ENCODE measurements at places on chromosomes 11 and 22.

DNA sequence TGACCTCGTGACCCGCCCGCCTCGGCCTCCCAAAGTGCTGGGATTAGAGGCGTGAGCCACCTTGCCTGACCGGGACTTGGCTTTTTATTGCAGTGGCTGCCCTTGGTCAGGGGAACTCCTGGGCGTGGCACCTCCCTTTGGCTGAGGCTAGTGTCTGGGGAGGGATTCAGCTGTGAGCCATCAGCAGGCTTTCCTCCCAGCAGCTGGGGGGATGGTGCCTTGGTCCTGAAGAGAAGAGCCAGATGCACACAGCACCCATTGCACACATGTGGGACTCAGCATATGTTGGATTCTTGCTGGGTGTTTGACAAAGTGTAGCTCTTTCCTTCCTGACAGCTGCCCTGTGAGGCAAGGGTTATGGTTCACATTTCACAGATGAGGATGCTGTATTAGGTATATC, 8.4 kb downstream of the CYTH4 start:
- no peak for DNase-seq

DNA sequence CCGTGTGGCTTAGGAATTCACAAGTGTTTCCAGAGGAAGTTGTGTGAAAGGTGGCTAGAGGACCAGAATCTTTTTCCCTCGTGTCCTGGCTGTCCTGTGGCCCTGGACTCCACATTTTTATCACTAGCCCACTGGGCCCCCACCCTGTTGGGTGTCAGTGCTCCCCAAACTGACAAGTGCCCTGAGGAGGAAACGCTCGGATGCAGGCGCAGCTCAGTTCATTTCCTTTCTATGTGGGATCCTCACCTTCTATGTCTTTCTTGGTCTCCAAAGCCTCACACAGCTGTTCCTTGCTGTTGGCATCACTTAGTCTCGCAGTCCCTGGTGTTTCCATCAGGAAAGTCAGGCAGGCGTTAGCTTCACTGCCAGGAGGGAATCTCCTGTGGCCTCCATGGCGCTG, 68.0 kb upstream of the KCNQ1OT1 start:
- DNase-seq, result no peak

- DNase-seq, result no peak
These were observed 564.2 kb upstream of the KIRREL3 start for GRCh38 chr11:127564810-127565209.

GRCh38 chr11:126815111-126815510, 185.5 kb downstream of the KIRREL3 start:
- DNase-seq, result no peak

Data from KBM-7 (cell line).